ENCODE measurements at places on chromosomes 7 and 10. TPM values are rescaled to one million over a fixed set of nuclear protein-coding genes. Genes with fewer than 3 reads are reported as not detected.

OR6B1 gene
- total RNA-seq = not detected

CYP2C19 gene
- 1.3 TPM for total RNA-seq

RET gene
- 2.1 TPM for total RNA-seq

OGDHL gene
- not detected for total RNA-seq

HOXA11 gene
- 0.34 TPM for total RNA-seq

PRPS1L1 gene
- 0.89 TPM for total RNA-seq

PKD2L1 gene
- total RNA-seq = not detected
